ENCODE measurements at places on chromosomes 6 and 20. TPM values are rescaled to one million over a fixed set of nuclear protein-coding genes. Genes with fewer than 3 reads are reported as not detected.

The SPATS1 gene
- total RNA-seq, result not detected

The THBS2 gene
- 2.0 TPM for total RNA-seq

The HMGCLL1 gene
- not detected for total RNA-seq

The SCAF8 gene
- total RNA-seq, result 35.1 TPM

The HELZ2 gene
- 38.2 TPM for total RNA-seq

The NNAT gene
- 5.2 TPM for total RNA-seq

The PAK5 gene
- not detected for total RNA-seq

The ELOVL2 gene
- not detected for total RNA-seq

The ID1 gene
- total RNA-seq, result 251 TPM

The XKR7 gene
- total RNA-seq, result not detected

The TBXT gene
- total RNA-seq, result not detected

The PPDPF gene
- total RNA-seq, result 68.5 TPM

The RIPOR2 gene
- total RNA-seq, result 0.10 TPM

The SIGLEC1 gene
- not detected for total RNA-seq

The ARFGEF2 gene
- total RNA-seq, result 57.0 TPM

The C6orf141 gene
- total RNA-seq, result 30.7 TPM

The ABHD16B gene
- total RNA-seq, result not detected

The SIRPB1 gene
- total RNA-seq, result 1.6 TPM

The KHDC1L gene
- total RNA-seq, result not detected

The RAB44 gene
- under 0.01 TPM for total RNA-seq

The CLPSL1 gene
- total RNA-seq, result not detected

The RSPO4 gene
- total RNA-seq, result not detected

The YTHDF1 gene
- total RNA-seq, result 40.8 TPM

The OR2H1 gene
- total RNA-seq, result not detected

The TINAG gene
- total RNA-seq, result not detected

The ROS1 gene
- total RNA-seq, result not detected

The AVP gene
- not detected for total RNA-seq

The TNFRSF6B gene
- total RNA-seq, result 41.5 TPM

The IP6K3 gene
- total RNA-seq, result not detected

The TCP1 gene
- total RNA-seq, result 310 TPM

The HLA-DRB1 gene
- total RNA-seq, result 0.10 TPM

The CST2 gene
- not detected for total RNA-seq

The NKX2-4 gene
- total RNA-seq, result not detected

The SIRPA gene
- total RNA-seq, result 23.6 TPM

The TBC1D32 gene
- 4.5 TPM for total RNA-seq

The GLP1R gene
- total RNA-seq, result not detected

The SLCO4A1 gene
- total RNA-seq, result 3.1 TPM

The ZBTB12 gene
- total RNA-seq, result 1.5 TPM

The CCN6 gene
- not detected for total RNA-seq

The SOX4 gene
- 97.6 TPM for total RNA-seq

The HDAC2 gene
- 75.8 TPM for total RNA-seq

The CLIC1 gene
- total RNA-seq, result 800 TPM

The GRIK2 gene
- not detected for total RNA-seq

The PFDN6 gene
- total RNA-seq, result 34.7 TPM

The C20orf204 gene
- 3.9 TPM for total RNA-seq

The UBE2C gene
- total RNA-seq, result 18.9 TPM

The OOEP gene
- not detected for total RNA-seq

The WFDC10B gene
- total RNA-seq, result not detected

The OVOL2 gene
- total RNA-seq, result not detected

The TMEM170B gene
- 2.3 TPM for total RNA-seq

The MYLK4 gene
- total RNA-seq, result 0.65 TPM

The TFAP2D gene
- not detected for total RNA-seq

The ISM1 gene
- not detected for total RNA-seq

The SLC16A10 gene
- not detected for total RNA-seq

The GJA1 gene
- total RNA-seq, result 435 TPM

The SLC22A2 gene
- total RNA-seq, result not detected

The PSMB9 gene
- total RNA-seq, result 2.9 TPM

The ENPP5 gene
- not detected for total RNA-seq

Data from vein endothelial cell (primary cell).